ENCODE measurements at places on chromosomes 5 and 9.

- no peak for DNase-seq
Observed at GRCh38 chr5:16313761-16314160, 134.2 kb upstream of the MARCHF11 start.

DNA sequence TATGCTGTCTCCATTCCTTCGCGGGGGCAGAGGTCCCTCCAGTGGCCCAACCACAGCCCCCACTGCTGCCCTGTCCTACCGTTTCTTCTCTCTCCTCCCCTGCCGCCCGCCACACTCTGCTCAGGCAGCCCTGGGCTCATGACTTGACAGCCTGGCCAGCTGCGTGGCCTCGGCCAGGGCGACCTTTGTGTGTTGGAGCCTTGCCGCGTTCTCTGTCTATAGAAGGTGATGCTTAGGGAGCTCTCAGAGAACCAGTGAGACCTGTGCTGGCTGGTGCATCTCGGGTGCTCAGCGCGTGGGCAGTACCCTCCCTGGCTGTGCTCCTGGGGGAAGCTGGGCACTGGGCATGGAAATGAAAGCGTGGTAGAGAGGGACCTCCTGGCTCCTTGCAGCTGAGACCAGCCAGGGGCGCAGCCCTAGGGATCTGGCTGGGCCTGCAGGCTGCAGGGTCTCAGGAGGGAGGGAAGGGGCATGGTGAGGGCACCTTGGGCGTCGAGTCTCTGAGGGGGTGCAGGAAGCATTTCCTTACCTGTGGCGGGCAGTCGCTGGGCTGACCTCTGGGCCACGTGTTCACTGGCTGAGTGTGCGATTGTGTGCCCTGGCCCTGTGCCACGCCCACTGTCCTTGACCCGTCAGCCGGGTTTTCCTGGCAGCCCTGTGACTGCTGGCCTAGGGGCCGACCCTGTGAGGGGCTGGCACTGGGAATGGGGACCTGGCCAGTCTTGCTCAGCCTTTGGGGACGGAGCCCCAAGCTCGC lies 50.3 kb downstream of the RXRA start:
- DNase-seq = no peak

GRCh38 chr9:33517373-33517772 lies 6.7 kb upstream of the ANKRD18B start:
- no peak for DNase-seq

DNA sequence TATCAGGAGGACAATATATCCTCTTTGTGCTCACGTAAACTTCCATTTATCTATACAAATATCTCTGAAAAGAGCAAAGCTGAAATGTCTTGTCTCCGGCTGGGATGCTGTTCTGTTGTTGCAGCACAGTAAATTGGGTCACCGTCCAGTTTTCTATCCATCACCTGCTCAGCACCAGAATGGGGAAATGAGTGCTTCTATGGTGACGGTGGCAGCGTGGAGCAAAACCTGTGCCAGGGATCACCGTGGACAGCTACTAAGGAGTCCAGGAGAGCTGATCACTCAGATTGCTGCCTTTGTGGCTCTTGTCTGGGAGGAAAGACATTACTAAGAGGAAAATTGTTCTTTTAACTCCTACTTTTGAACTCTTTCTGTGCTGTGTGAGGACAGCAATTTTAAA lies 531.6 kb downstream of the PSAT1 start:
- no peak for DNase-seq

GRCh38 chr5:78008356-78008967 lies 232.3 kb upstream of the TBCA start:
- DNase-seq = no peak

Data from tibial nerve (tissue), 4 donors.